ENCODE measurements at places on chromosomes 5 and 9.

- no peaks in the 10 kb centered on the region for H3K27me3 ChIP-seq
- no peak overlapping the region for H3K4me3 ChIP-seq
- H3K27ac ChIP-seq = no peak overlapping the region
- DNase-seq = no peak
- H3K36me3 ChIP-seq = no peaks in the 10 kb centered on the region
Measured at GRCh38 chr5:66417781-66418180, 178.4 kb upstream of the MAST4 start.

- H3K4me1 ChIP-seq = peaks cover 23% of the 10 kb centered on the region
- H3K4me3 ChIP-seq = peak overlapping the region; percentile 27
- no peak for DNase-seq
- H3K27me3 ChIP-seq = no peaks in the 10 kb centered on the region
Measured at GRCh38 chr5:53087171-53087570, 22.4 kb downstream of the MOCS2 start.

DNA sequence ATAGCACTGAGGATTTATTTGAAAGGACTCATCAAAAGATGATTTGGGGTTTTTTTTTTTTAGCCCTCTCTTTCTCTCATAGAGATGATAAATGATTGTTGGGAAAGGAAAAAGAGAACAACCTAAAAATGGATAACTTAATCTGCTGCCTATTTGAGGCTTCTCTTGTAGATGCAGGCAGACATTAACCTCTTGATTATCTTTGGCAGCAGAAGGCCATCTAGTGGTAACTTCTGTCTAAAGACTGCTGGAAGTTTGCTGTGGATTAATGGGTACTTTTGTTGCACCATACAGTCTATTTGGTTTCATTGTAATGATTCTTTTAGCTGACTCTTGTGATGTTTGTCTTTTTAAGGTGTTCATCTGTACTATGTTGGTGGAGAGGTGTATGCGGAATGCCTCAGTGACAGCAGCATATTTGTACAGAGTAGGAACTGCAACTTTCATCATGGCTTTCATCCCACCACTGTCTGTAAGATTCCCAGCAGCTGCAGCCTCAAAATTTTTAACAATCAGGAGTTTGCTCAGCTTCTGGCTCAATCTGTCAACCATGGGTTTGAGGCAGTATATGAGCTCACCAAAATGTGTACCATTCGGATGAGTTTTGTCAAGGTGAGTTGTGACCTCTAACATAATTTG lies 18.8 kb downstream of the SMIM32 start:
- no peaks in the 10 kb centered on the region for H3K27me3 ChIP-seq
- DNase-seq = no peak
- H3K27ac ChIP-seq = no peak overlapping the region

- peaks cover 45% of the 10 kb centered on the region for H3K27me3 ChIP-seq
- H3K27ac ChIP-seq = no peak overlapping the region
- H3K4me3 ChIP-seq = no peak overlapping the region
- no peaks in the 10 kb centered on the region for H3K36me3 ChIP-seq
- H3K4me1 ChIP-seq = no peaks in the 10 kb centered on the region
Measured at GRCh38 chr5:132022737-132023136, 11.3 kb upstream of the ACSL6 start.

- peaks cover 2% of the 10 kb centered on the region for H3K36me3 ChIP-seq
- H3K4me1 ChIP-seq = no peaks in the 10 kb centered on the region
- no peaks in the 10 kb centered on the region for H3K27me3 ChIP-seq
- H3K27ac ChIP-seq = no peak overlapping the region
Measured at GRCh38 chr9:110179734-110180133, 28.2 kb downstream of the C9orf152 start.

DNA sequence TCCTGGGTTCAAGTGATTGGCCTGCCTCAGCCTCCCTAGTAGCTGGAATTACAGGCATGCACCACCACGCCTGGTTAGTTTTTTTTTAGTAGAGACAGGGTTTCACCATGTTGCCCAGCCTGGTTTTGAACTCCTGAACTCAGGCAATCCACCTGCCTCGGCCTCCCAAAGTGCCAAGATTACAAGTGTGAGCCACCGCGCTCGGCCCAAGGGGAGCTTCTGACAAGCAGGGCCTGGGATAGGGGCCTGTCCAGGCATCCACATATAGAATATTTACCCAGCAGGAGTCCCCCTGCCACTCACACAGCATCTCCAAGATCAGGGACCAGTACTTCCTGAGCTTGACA lies 10.1 kb downstream of the IRF1 start:
- no peaks in the 10 kb centered on the region for H3K36me3 ChIP-seq
- H3K27ac ChIP-seq = no peak overlapping the region

DNA sequence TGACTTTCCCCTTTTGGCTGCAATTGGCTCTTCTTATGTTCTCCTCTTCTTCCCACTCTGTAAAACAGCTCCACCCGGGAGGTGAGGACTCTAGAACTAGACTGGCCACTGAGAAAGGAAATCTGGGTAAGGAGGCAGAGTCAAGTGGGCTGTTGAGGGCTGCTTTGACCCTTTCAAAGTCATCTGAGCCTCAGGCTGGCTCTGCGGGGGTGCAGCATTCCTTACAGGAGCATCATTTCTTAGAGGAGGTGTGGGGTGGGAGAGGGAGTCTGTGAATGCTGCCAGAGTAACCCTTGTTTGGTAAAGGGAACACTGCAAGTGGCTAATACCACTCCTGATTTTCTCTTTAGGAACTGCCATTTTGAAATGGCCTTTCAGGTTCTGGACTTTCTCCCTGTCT lies 377.7 kb upstream of the SMARCA2 start:
- H3K27me3 ChIP-seq = peaks cover 5% of the 10 kb centered on the region
- no peak overlapping the region for H3K27ac ChIP-seq
- no peaks in the 10 kb centered on the region for H3K36me3 ChIP-seq

GRCh38 chr5:105817416-105817815 lies 1853.3 kb downstream of the EFNA5 start:
- H3K27me3 ChIP-seq = no peaks in the 10 kb centered on the region
- H3K36me3 ChIP-seq = no peaks in the 10 kb centered on the region
- H3K4me3 ChIP-seq = no peak overlapping the region

DNA sequence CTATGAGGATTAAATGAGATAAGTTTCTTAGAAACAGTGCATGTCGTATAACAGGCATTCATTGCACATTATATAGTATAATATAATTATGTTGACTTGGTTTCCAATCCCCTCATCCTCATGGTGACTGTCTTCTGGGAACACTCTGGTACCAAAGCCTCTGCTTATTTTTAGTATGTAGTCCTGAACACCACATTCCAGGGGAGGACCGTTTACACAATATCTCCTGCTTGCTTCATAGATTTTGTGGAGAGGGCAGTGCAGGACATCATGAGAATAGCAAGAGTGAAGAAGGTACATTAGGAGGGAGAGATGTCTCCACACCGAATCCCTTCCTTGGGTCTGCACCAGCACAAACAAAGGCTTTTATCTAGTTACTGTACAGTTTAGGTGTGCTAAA lies 20.5 kb upstream of the BHMT start:
- H3K36me3 ChIP-seq = peaks cover 2% of the 10 kb centered on the region
- no peak overlapping the region for H3K4me3 ChIP-seq
- no peak for DNase-seq
- no peaks in the 10 kb centered on the region for H3K27me3 ChIP-seq
- H3K4me1 ChIP-seq = no peaks in the 10 kb centered on the region

DNA sequence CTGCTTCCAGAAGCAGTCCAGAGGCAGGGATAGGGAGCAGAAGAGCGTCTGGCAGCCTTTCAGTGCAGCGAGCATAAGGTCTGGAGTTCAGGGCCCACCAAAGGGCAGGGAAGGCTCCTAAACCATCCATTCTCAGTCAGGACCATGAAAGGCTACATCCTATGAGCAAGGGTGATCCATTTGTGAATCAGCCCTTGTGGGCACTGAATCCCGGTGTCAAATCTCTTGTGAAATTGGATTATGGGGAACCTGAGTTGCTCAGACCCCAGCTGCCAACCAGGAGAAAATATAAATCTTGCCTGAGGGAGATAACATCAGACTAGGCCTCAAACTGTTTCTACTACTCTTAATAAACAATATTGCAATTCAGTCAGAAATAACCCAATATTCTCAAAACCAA lies 204.4 kb downstream of the SYK start:
- DNase-seq = no peak
- no peak overlapping the region for H3K4me3 ChIP-seq
- no peak overlapping the region for H3K27ac ChIP-seq
- no peaks in the 10 kb centered on the region for H3K4me1 ChIP-seq
- no peaks in the 10 kb centered on the region for H3K36me3 ChIP-seq

DNA sequence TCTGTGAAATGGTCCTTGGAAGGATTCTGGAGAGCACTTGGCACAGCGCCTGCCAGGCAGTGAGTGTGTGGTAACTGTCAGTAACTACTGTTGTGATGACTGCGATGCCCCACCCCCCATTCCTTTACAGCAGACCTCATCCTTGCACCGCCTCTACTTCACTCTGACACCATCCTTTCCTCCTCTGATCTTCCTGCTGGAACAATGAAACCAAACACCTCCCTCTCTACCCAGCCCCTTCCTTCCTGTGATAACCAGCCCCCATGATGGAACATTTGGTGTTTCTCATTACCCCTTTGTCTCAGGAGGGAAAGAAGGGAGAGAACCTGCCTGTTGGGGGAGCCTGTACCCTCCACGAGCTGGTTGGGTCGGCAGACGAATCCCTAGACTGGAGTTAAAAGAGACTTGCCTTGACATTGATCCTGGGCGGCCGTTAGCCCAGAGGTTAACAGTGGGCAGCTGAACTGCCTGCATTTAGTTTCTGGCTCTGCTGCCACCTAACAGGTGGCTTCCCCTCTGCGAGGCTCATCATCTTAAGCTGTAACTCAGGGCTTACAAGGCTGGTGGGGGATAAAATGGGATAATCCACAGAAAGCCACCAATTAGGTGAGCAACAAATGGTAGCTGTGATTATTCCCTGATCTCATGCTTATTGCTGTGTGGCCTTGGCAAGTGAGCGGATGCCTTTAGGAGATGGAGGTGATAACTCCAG lies 34.2 kb upstream of the GRPEL2 start:
- no peaks in the 10 kb centered on the region for H3K27me3 ChIP-seq
- DNase-seq = no peak
- H3K4me3 ChIP-seq = no peak overlapping the region
- no peaks in the 10 kb centered on the region for H3K4me1 ChIP-seq
- H3K27ac ChIP-seq = peak overlapping the region; percentile 81

- H3K27ac ChIP-seq = peak overlapping the region; percentile 67
- peak overlapping the region; percentile 24 for H3K4me3 ChIP-seq
- H3K27me3 ChIP-seq = no peaks in the 10 kb centered on the region
- no peak for DNase-seq
Measured at GRCh38 chr9:137267933-137268355, 9.6 kb upstream of the TOR4A start.

DNA sequence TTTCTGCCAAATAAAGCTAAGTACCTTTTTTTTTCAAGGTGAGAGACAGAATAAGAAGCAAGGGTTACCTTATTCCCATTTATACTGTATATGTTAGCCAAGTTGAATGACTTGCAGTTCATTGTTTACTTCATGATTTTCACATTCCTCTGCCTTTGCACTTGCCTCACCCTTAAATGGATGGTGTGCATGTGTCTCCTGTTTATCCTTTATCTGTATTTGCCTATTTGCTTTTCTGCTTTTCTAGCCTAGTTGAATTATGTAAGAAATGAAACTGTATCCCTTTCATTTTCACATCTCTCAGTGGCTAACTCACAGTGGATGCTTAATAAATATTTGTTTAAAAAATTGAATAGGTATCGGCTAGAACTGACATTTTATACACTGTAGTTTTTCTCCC lies 200.8 kb upstream of the ST8SIA4 start:
- H3K36me3 ChIP-seq = no peaks in the 10 kb centered on the region
- H3K27ac ChIP-seq = no peak overlapping the region
- H3K4me3 ChIP-seq = no peak overlapping the region

- peaks cover 44% of the 10 kb centered on the region for H3K4me1 ChIP-seq
- H3K27ac ChIP-seq = no peak overlapping the region
- peak overlapping the region; percentile 12 for H3K4me3 ChIP-seq
- DNase-seq = no peak
- H3K27me3 ChIP-seq = no peaks in the 10 kb centered on the region
Measured at GRCh38 chr9:89171693-89172092, 6.9 kb downstream of the SHC3 start.

DNA sequence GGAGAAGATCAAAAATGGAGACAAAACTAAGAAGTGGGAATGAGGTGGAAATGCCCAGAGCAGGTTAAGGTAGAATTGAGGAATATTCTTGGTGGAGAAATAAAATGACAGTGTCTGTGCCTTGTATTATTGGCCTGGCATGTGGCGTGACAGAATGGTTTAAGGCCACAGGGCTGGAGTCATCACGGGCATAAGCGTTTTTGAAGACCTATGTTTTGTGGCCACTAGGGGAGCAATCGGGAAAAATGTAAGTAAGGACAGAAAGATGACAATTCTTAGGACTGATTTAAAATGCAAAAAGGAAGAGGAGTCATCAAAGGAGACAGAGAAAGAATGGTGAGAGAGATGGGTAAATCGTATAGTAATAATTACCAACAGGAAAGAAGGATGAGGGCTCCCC lies 72.2 kb upstream of the EPB41L4A start:
- H3K4me1 ChIP-seq = no peaks in the 10 kb centered on the region
- no peaks in the 10 kb centered on the region for H3K27me3 ChIP-seq
- H3K27ac ChIP-seq = no peak overlapping the region
- no peak for DNase-seq

DNA sequence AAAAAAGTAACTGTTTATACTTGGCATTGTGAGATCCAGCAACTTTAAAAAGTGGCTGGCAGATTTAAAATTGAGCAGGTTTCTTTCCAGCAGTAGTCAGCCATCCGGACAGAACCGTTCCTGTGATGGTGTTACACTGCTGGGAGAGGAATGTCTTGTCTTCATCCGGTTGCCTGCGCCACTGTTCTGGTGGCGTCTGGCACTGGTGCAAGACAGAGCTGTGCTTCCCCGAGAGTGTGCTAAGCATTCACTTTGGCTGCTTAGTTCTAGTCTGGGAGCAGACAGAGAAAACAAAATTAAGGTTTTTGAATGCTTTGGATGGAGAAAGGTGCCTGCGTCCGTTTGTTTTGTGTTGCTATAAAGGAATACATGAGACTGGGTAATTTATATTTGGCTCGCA lies 35.5 kb upstream of the CREBRF start:
- no peak for DNase-seq
- no peak overlapping the region for H3K27ac ChIP-seq
- H3K4me1 ChIP-seq = peaks cover 12% of the 10 kb centered on the region
- H3K27me3 ChIP-seq = no peaks in the 10 kb centered on the region
- no peak overlapping the region for H3K4me3 ChIP-seq

- H3K27me3 ChIP-seq = no peaks in the 10 kb centered on the region
- H3K36me3 ChIP-seq = peaks cover 61% of the 10 kb centered on the region
Measured at GRCh38 chr9:8332871-8333270, 533.3 kb upstream of the DMAC1 start.

GRCh38 chr5:17061973-17062470 lies 125.9 kb upstream of the MYO10 start:
- no peaks in the 10 kb centered on the region for H3K27me3 ChIP-seq
- H3K36me3 ChIP-seq = no peaks in the 10 kb centered on the region
- no peak overlapping the region for H3K27ac ChIP-seq

- no peak for DNase-seq
- H3K36me3 ChIP-seq = no peaks in the 10 kb centered on the region
- H3K4me3 ChIP-seq = no peak overlapping the region
- no peaks in the 10 kb centered on the region for H3K27me3 ChIP-seq
Measured at GRCh38 chr9:130414910-130415746, 29.6 kb upstream of the ASS1 start.

GRCh38 chr5:59559847-59560246 lies 333.7 kb downstream of the PDE4D start:
- no peaks in the 10 kb centered on the region for H3K27me3 ChIP-seq
- DNase-seq = no peak
- no peaks in the 10 kb centered on the region for H3K36me3 ChIP-seq
- no peak overlapping the region for H3K27ac ChIP-seq

GRCh38 chr5:142684508-142685041 lies 1.3 kb downstream of the FGF1 start:
- no peaks in the 10 kb centered on the region for H3K36me3 ChIP-seq
- peak; percentile 41 for DNase-seq
- peaks cover 40% of the 10 kb centered on the region for H3K4me1 ChIP-seq
- peak overlapping the region; percentile 97 for H3K27ac ChIP-seq
